AG04450 (cell line): ENCODE measurements at places on chromosomes 12 and 14.
A peak's percentile ranks its signal among the peaks of the same experiment; 100 is the strongest.

DNA sequence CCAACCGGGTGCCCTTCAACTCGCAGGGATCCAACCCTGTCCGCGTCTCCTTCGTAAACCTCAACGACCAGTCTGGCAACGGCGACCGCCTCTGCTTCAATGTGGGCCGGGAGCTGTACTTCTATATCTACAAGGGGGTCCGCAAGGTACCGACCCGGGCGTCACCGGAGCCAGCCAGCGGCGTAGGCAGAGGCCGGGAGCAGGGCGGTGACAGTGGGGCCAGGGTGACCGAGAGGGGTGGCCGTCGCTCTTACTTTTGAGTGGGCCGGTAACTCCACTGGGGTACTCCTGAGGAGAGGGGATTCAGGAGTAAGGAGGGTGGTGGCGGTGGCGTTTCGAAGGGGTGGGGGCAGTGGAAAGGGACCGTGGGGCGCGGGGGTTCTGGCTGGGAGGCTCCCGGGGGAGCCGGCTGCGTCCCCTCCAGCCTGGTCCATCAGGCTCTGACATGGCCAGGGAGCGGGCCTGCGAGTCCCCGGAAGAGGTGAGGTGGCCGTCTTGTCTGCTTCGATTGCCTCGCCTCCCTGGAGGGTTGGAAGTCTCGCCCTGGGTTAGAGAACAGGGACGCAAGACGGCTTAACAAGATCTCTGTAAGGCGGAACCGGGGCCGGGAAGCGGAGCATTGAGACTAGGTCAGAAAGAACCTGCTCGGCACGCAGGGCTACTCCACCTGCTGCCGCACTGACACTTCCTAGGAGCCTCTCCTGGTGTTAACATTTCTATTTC is 491 bp downstream of the WDR20 start:
- DNase-seq: no peak

GRCh38 chr14:21102521-21103410 is 1.9 kb downstream of the TMEM253 start:
- no peak for DNase-seq

DNA sequence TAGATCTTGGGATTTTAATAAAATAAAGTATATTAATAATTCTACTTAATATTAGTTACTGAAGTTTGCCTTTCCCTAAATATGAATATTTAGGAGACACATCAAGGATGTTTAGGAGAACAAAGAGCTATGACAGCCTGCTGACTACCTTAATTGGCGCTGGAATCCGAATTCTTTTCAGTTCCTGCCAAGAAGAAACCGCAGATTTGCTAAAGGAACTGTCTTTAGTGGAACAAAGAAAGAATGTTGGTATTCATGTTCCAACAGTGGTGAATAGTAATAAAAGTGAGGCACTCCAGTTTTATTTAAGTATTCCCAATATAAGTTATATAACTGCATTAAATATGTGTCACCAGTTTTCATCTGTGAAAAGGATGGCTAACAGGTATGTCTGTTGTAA is 54.5 kb downstream of the MIS18BP1 start:
- no peak for DNase-seq

DNA sequence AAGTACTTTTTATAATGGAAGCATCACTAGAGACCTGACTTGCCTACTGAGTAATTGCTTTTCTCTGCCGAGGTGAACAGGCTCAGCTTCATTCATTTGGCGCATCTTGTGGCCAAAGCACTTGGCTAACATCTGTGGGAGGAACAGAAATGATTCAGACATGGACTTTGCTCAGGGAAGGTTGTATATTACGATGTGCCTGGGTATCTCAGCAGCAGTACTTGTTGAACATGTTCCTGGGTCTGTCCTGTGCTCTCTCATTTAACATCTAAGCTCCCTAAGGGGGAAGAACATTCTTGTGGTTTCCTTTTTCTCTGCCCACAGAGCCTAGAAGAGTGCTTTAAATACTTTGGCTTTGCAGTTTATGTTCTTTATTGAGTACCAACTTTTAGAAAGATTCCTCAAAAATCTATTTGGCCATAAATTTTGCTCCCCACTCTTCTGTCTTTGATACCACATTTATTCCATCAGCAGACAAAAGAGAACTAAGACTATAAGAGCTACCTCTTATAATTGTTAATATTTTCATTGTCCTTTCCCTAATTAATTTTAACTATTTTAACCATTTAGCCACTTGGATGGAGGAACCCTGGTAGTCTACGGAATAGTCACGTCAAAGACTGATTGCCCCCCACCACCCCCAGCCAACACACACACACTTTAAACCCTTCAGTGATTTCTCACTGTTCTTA is 101.2 kb upstream of the EGLN3 start:
- no peak for DNase-seq

DNA sequence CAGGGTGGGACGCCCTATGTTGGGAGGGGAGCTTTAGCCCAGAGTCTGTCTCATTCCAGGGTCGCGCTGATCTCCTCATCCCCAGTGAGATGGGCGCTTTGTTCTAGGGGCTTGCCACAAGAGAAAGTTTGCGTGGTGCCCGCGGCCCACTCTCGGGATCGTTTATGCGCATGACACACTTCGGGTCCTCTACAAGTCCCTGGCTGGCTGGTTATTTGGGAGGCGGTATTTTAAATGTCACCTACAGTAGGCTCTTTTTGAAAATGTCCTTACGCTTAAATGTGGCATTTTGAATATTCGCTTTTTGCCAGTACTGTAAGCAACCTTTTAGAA is 541 bp downstream of the GOLT1B start:
- DNase-seq: no peak

DNA sequence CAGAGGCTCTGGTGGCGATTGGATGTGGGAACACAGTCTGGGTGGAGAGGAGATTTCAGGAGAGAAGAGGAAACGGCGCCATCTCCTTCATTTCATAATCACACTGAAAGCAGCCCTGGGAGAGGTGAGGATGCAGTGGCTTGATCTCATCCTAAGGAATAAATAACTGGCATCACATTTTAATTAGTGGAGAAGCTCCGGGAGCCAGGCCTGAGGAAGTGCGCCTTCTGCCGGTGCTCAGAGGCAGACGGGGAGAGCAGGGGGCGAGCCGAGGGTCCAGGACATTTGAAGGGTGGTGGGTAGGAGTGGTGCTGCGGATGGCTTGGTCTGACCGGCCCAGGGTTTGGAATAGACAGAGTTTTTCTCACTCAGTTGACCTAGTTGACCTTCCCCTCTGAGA is 265.0 kb downstream of the CACNA1C start:
- no peak for DNase-seq

DNA sequence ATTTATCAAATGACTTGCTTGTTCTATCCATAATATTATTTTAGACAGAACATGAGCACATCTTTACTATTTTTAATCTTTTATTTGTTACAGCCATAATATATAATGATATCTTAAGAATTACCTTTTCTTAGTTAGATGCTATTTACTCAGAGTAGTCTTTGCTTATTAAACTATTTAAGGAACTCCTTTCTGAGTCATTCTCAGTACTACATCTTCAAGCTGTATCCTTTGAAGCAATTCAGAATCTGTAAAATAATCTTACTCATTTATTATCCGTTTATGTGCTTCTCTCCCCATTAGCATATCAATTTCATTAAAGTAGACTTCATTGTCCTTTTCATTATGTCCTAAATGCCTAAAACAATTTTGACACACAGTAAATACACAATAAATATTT is 240.4 kb upstream of the FAR2 start:
- DNase-seq: no peak

- no peak for DNase-seq
Measured at GRCh38 chr14:59120921-59121320, 67.5 kb upstream of the DAAM1 start.

DNA sequence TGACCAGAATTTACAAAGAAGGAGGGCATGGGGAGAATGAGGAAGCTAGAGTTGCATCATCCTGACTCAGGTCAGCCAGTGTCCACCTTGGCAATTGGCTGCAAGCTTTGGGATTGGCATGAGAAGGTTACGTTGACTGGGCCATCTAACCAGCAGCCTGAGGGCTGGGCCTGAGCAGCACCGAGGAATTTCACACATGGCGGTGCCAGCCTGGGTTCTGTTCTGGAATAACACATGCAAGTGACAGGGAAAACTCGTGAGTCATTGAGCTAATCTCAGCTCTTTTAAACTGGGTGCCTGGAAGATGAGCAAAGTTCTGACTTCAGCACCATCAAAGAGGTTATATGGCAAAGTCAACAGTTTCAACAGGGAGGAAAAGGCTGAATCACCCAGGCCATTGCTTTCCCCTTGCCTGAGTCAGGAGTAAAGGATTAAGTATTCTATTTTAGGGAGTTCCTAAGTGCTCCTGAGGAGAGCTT is 543.2 kb upstream of the TBX3 start:
- DNase-seq: peak; percentile 49

GRCh38 chr12:20520532-20520931 is 152.2 kb downstream of the PDE3A start:
- no peak for DNase-seq

DNA sequence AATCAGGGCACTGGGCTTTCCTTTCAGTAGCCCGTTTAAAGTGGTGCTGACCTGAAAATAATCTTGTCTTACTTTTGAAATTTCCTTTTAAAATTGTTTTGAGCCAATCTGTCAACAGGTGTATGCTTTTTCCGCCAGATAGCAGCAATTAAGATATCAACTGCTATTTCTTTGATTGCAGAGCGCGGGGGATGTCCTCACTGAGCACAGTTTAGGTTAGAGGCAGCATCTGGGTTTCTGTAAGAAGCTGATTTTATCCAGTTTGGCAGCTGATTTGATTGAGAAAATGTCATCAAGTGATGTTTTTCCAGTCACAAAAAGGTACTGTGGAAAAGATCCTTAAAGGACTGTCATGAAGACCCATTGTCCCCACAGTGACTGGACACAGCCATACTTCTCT is 371.8 kb downstream of the ADAMTS20 start:
- no peak for DNase-seq

- DNase-seq: no peak
Measured at GRCh38 chr12:89877671-89878070, 169.0 kb upstream of the ATP2B1 start.

- DNase-seq: no peak
Measured at GRCh38 chr14:22882529-22883172, 371 bp upstream of the REM2 start.
